Hematopoietic multipotent progenitor cell treated with erythropoietin and hydrocortisone succinate and interleukin-3 and kit ligand, for 15 days (in vitro differentiated cells): ENCODE measurements at places on chromosomes 7 and 10.
A peak's percentile ranks its signal among the peaks of the same experiment; 100 is the strongest.

GRCh38 chr10:122112625-122113160 is 123.7 kb downstream of the TACC2 start:
- no peak for DNase-seq

DNA sequence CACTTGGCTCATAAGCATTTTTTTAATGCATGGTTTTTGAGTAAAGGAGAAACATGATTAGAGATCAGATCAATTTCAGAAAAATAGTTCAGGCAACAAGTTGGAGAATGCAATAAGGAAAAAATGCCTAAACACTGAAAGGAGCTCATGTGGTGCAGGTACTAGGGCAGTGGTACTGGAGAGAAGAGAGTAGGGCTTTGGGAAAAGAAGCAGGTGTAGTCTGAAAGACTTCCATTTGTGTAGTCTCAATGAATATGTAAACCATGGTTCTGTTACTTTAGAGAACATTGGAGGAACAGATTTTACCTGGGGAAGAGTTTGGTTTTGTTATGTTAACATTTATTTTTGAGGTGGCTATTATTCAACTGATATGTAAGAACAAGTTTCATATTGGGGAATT is 5.5 kb downstream of the GTPBP10 start:
- DNase-seq = no peak

- peak; percentile 83 for DNase-seq
Observed at GRCh38 chr10:98425511-98426352, 10.8 kb upstream of the PYROXD2 start.

- no peak for DNase-seq
Observed at GRCh38 chr7:42198296-42198695, 38.7 kb downstream of the GLI3 start.

DNA sequence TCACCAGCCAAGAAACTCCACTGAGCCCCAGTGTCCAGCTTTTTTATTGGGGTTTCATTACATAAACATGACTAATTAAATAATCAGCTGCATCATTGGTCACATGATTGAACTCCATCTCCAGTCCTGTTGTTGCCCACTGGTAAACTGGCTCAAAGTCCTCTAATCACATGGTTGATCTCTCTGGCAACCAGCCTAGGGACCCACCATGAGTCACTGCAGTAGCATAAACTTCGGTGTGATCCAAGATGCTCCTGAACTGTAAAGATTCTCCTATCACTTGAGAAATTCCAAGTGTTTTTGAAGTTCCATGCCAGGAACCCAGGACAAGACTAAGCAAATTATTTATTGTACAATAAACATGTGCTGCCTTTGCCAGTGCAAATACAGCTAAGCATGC is 130.4 kb upstream of the AUTS2 start:
- DNase-seq = no peak

DNA sequence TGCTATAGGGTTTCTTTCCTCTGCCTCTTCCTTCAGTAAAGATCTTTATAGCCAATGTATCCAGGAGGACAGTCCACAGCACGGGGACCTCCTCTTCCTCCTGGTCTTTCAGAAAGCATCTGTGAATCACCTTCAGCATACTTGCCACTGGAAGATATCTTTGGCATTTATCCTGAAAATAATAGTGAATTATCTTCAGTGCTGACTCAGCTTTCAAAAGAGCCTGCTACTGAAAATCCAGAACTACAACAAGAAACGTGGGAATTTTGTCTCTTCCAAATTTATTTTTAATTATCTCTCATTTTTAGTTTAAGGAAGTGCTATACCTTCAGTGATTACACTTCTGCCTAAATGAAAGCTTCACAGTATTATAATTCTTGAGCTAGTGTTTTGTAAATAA is 7.6 kb upstream of the UNC5B start:
- no peak for DNase-seq

DNA sequence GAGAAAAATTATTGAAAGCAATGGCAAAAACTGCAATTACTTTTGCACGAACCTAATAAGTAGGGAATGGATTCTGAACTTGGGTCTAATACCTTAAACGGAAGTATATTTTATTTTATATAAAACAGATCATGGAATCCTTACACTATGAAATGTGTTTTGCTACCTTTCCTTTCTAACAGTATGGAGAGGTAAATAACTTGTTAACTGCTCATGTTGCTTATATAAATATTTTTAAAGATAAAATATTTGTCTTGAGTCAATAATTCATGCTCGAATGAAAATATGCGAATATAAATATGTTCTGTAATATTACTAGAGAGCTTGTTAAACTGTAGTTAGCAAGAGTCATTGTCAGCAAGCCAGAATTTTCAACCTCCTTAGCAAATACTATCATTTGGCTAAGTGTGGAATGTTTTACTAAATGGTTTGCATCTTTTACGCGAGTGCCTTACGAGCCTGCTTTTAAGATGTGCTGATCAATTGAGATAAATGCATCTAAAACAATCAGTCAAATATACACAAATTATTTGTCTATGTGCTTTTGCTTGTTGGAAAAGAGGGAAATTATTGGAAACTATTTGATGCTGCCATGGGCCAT is 5.9 kb downstream of the GNAT3 start:
- no peak for DNase-seq

DNA sequence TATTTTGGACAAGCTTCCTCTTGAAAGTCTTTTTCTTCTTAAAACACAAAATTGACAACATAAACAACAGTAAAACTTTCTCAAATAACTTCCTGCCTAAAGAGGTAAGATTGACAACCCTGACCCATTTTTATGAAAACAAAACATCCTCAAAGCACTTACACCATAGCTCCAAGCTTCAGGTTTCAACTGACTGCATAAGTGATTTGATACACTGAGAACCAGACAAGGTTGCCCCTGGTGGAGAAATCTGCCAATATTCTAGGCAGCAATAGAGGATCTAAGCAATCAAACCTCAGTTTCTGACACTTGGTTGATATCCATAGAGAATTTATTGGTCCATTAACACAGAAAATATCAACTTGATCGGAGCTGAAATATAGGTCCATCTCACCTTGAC is 147.8 kb downstream of the ELAPOR2 start:
- DNase-seq = no peak
